ENCODE measurements at places on chromosomes 5 and 9.

GRCh38 chr5:147055850-147056566 lies 177.5 kb upstream of the PPP2R2B start:
- DNase-seq, result no peak

DNA sequence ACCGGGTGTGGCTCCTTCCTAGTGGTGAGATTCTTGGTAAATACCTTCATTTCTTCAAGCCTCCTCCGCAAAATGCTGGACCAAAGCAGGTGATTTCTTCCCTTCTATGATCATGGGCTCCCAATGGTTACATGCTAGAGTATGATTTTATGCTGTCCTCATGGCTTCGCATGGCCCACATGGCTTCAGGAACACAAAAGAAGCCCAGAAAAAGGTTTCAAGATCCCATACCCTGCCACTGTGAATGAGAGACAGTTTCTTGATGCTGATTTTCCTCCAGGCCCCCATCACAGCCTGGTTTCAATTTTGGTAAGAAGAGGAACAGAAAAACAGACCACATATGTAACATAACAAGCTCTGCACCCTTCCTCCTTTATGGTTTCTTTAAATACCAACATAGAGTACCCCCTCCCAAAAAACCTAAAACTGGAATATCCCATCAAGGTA lies 2.4 kb upstream of the RXFP3 start:
- DNase-seq, result no peak

- DNase-seq, result no peak
Observed at GRCh38 chr5:150758203-150758530, 650 bp downstream of the DCTN4 start.

- DNase-seq, result peak; percentile 0
Observed at GRCh38 chr9:21919377-21920362, 74.5 kb downstream of the CDKN2A start.

GRCh38 chr5:6721442-6721841 lies 8.2 kb downstream of the TENT4A start:
- no peak for DNase-seq

GRCh38 chr5:132218321-132218720 lies 9.3 kb downstream of the P4HA2 start:
- no peak for DNase-seq

- no peak for DNase-seq
Observed at GRCh38 chr9:125772740-125773139, 25.6 kb downstream of the PBX3 start.

- no peak for DNase-seq
Observed at GRCh38 chr5:172377438-172377837, 76.9 kb downstream of the SH3PXD2B start.
